Fibroblast of skin of right quadriceps (primary cell): ENCODE measurements at places on chromosomes 1 and 21.
A peak's percentile ranks its signal among the peaks of the same experiment; 100 is the strongest.

- peak; percentile 2 for DNase-seq
Measured at GRCh38 chr1:194533641-194534040, 1347.2 kb upstream of the B3GALT2 start.

- no peak for DNase-seq
Measured at GRCh38 chr1:174812016-174812415, 187.7 kb upstream of the CACYBP start.

- DNase-seq = peak; percentile 84
Measured at GRCh38 chr1:152036267-152037216, at the start of gene S100A11. TSS of gene S100A11 (minus strand) at chr1:152037004. CDS start at chr1:152036915, 89 bp downstream.

GRCh38 chr1:227396539-227397353, 78.5 kb upstream of the CDC42BPA start:
- no peak for DNase-seq

- DNase-seq = no peak
Measured at GRCh38 chr1:151993084-151993733, 450 bp downstream of the S100A10 start.

DNA sequence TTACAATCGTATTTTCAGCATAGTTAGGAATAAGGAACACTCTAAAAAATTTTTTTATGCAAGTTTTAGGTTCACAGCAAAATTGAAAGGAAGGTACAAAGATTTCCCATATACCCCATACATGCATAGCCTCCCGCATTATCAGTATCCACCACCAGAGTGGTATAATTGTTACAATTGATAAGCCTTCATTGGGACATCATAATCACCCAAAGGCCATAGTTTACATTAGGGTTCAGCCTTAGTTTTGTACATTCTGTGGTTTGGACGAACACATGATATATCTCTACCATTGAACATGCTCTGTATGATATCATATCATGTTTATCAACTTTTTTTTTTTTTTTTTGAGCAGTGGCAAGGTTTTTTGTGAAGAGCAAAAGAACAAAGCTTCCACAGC, 180.0 kb downstream of the SDCCAG8 start:
- DNase-seq = no peak

DNA sequence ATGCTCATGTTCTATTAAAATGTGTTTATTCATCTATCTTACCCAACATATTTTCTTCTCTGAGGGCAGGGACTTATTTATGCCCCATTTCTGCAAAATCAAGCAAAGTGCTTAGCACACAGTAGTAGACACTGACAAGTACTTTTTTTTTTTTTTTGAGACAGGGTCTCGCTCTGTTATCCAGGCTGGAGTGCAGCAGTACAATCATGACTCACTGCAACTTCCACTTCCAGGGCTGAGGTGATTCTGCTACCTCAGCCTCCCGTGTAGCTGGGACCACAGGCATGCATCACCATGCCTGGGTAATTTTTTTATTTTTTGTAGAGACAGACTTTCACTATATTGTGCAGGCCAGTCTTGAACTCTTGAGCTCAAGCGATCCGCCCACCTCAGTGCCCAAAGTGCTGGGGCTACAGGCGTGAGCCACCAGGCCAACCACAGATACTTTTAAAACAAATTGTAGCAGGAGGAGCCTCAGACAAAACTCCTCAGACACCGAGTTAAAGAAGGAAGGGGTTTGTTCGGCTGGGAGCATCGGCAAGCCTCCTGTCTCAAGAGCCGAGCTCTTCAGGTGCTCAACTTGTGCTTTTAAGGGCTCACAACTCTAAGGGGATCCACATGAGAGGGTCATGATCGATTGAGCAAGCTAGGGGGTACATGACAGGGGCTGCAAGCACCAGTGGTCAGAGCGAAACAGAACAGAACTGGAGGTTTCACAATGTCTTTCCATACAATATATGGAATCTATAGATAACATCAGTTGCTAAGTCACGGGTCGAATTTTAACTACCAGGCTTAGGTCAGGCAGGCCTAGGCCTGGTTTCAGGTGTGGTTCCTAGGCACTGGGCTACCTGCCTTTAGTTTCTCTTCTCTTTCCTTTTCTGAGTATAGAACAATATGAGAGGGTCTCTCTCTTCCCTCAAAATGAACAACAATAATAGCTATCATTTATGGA, 5.7 kb upstream of the TMEM167B start:
- DNase-seq = peak; percentile 27

DNA sequence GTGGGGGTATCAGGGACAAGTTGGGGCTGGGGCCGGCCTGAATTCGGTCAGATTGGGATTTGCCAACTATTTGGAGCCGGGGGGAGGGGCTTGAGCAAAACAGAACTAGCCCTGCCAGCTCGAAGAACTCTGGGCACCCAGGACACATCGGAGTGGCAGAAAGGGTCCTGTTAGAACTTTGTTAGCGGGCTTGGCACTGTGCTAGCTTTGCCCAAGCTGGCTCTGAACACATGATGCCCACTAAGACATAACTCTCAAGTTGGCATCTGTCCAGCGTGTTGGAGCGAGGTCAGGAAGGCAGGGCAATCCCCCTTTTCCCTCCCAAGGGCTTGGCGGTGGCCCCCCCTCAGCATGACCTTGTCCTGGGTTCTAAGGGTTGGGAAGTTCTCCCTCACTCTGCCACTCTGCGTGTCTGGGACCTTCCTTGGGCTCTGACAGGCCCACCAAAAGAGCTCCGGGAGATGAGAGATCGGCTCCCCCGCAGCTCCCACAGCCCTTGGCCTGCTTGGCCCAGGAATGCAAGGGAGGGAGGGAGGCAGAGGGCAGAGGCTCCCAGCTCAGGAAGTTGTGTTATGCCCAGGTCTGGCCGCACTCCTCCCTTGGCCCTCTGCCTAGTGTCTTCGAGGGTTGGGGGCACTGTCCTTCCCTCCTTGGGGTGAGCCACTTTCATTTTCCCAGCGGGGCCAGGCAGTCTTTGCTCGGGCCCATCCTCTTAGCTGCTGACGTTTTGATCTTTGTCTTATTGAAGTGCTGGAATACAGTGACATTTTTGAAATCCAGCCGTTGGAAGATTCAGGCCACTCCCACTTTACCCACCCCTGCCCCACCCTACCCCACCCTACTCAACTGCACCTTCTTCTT, 1.2 kb downstream of the LMNA start:
- DNase-seq = peak; percentile 56

GRCh38 chr1:179327196-179327595, 33.6 kb downstream of the SOAT1 start:
- DNase-seq = no peak

DNA sequence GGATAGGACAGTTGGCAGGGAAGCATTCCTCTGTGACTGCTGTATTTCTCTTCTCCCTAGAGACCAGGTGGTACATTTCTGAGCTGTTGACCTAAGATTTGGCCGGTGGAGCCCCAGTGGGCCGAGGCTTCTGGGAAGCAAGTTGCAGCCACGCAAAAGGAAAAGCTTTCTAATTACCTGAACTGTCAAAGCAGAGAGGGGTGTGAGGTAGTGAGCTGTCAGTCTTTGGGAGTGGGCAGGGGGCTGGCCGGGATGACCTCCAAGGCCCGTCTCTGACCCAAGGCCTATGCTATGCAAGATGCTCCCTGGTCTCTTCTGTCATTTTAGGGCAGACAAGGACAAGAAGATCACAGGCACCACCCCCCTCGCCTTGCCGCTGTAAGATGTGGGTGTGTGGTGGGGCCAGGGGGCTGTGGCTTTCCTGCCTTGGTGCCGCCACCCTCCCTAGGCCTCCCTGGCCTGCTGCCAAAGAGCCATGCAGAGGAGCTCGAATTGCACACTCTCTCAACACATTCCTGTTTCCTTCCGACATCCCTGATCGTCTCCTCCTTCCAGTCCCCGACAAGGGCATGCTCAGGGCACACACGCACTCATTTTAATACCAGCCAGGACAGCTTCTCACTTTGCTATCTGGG, 7.7 kb downstream of the PADI1 start:
- peak; percentile 92 for DNase-seq

DNA sequence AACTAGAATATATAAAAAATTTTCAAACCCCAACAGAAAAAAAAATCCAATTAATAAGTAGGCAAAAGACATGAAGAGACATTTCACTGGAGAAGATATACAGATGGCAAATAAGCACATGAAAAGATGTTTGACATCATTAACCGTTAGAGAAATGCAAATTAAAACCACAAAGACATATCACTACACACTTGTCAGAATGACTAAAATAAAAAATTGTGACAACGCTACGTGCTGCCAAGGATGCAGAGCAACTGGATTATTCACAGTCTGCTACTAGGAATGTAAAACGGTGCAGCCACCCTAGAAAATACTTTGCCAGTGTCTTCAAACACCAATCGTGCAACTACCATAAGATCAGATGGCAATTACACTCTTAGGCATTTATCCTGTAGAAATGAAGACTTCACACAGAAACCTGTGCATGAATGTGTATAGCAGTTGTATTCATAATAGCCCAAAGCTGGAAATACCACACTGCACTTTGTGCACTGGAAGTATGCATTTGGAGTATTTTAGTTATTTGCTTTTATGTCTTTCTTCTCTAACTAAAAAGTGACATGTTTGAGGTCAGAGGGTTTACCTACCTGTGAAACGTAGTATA, 75.3 kb upstream of the PALMD start:
- peak; percentile 29 for DNase-seq

- no peak for DNase-seq
Measured at GRCh38 chr1:15279576-15280230, 32.7 kb downstream of the FHAD1 start.

DNA sequence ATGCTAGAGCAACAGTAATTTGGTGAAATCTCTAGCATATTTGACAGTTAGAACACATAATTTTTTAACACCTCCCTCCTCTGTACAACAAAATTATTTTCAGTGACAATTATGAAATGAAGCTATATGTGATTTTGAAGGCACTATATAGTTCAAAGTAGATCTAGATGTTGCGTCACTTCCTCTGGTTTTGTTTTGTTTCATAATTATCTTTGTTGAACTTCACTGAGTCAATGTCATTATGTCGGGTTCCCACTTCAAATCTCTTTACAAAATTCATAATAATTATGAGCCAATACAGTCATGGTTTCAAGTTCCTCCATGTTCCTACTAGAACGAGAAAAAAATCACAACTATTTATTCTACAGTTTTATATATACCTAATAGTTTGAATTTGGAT, 254.8 kb upstream of the PLXNA2 start:
- no peak for DNase-seq

- DNase-seq = no peak
Measured at GRCh38 chr21:29302359-29302875, 3.7 kb downstream of the BACH1 start.

- DNase-seq = no peak
Measured at GRCh38 chr1:103958699-103959098, 209.0 kb downstream of the AMY1C start.

DNA sequence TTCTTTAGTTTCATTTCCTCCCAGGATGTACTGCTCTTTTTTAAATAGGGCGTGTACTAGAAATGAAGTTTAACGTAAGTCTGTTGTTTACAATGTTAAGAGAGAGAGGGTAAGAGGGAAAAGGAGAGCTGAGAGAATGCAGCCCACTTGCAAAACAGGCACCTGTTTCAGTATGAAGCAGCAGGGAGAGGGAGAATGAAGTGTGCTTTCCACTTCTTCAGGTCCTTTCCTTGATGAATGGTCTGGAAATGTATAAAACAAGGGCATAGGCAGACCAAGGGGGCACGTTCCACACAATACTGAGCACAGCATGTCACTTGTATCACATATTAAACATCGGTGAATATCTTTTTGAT, 2.0 kb downstream of the KCNA3 start:
- DNase-seq = no peak

- no peak for DNase-seq
Measured at GRCh38 chr1:177238967-177239366, 68.2 kb downstream of the BRINP2 start.

DNA sequence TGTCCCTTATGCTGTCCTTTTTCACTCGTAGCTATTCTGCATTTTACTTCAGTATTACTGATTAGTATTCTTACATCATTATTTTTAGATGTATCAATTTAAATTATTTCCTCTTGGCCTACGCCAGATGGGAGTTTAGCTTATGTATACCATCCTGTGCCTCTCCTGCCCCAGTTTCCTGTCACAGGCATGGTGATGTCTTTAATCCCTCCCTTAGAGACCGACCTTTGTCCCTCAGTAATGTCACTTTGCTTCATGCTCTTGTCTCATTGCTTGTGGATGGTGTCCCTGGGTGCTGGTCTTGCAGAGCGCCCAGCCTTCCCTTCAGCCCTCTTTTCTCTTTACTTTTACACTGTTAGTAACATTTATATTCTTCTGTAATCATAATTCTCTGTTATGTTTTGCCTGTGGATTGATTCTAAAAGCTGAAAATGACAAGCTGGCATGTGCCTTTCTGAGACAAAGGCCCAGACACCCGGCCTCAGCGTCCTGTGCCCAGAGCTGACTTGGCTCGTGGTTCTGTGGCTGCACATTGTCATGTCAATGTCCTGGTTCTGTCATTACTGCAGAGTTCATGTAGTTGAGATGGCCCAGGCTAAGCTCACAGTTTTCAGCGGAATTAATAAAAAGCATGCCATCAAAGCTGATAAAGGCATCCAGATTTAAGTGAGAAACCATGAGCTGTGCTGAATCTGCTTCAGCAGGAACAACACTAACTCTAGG, 100.7 kb downstream of the MTR start:
- DNase-seq = no peak

DNA sequence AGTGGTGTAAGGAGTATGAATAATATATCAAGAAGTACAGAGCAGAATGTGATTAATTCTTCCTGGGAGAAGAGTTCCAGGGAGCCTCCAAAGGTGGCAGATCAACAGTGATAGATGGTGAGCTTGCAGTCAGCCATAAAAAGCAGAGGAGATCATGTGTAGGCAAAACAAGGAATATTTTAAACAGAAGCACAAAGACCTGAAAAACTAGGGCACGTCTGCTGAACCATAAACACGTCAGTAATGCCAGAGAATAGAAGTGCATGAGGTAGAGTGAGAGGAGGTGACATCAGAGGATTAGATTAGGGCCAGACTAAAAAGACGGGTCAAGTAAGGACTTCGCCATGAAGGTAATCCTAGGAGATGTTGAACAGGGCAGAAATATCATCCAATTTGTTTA, 151.8 kb downstream of the EIF4G3 start:
- no peak for DNase-seq

DNA sequence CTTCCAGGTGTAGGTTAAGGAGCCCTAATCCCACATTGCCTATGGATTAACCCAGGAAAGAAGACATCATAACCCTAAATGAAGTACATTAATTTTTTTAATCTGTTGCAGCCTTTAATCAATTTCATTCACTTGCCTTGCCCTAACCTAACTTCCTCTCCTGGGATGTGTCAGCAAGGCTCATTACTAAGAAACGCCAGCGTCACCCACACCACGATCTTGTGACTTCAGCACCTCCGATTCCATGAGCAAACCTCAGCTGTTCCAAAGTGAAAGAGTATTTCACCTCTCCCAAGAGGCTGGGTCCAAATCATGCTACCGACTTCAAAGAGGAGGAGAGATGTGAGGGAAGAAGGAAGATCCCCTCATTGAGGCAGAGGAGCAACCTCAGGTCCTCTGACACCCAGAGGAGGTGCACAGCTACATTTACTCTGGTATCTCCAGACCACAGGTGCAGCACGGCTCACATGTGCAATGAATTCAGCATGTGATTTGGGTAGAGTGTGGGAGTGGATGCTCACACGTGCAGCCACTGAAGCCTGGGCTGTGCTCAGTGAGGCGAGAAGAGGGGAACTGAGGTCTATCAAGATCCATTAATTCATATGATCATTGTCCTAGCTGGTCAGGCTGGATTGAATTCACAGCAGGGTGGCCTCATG, 134.1 kb downstream of the SLC30A10 start:
- DNase-seq = no peak

GRCh38 chr1:211334986-211335385, 8.4 kb downstream of the TRAF5 start:
- DNase-seq = no peak
